ENCODE measurements at places on chromosomes 2 and 18.

DNA sequence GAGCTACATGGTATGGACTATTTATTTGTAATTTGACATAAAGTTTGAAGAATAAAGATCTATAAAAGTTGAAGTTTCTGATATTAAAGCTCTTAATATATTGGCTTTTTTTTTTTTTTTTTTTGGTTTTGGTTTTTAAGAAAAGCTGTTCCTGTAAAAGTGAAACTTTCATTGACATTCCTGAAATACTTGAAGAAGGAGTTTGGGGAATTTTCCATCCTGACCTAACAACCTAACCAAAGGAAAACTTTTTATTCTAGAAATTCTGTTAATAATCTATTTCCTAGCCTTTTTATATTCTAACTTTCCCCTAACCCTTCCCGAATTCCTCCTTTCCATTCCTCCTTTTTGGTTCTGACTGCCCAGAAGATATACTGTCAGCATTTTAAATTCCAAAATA lies 83.7 kb downstream of the ACSL3 start:
- no peak for DNase-seq

GRCh38 chr18:39793609-39794008 lies 2161.4 kb upstream of the PIK3C3 start:
- DNase-seq: no peak

DNA sequence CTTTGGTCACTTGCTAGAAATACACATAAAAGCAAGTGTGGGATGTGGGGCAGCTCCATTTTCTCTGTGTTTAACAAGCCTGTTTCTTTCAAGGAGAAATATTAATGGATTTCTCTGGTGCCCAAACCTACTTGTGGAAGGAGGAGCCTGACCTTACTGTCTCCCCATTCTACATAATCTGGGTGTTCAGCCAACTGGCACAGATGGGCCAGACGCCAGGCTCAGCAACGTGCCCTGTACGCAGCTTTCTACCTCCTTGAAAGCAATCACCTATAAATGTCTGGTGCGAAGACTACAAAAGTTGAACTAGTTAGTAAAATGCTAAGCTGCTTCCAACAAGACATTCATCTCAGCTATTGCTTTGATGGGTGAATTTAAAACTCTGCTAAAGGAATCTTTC lies 33.2 kb upstream of the MYO3B start:
- no peak for DNase-seq

DNA sequence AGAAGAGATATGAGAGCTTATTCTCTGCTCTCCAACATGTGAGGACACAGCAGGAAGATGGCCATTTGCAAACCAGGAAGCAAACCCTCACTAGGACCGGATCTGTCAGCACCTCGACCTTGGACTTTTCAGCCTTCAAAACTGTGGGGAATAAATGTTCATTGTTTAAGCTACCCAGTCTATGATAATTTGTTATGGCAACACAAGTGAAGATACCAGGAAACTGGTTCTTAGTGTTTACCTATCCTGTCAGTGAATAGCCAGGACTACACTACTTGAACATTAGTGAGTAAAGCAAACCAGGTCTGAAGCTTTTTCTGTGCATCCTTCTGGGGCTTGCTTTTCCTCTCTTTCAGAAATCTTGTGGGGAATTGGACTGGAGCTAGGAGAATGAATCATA lies 44.4 kb upstream of the BARD1 start:
- no peak for DNase-seq

DNA sequence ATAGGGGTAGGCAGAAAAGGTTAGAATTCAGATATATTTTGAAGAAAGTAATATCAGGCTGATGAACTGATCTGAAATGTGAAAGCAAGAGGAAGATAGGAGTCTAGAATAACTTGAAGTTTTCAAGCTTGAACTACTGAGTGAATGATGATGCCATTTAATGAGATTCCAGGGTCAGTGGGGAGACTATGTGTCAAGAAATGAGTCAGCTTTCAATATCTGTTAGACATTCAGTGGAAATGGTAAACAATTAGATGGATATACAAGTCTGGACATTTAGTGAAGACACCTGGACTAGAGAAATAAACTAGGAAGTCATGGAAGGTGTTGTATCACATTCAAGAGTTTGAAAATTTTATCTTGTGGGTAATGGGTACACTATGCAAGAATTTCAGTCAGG lies 326.9 kb downstream of the FSIP2 start:
- no peak for DNase-seq

DNA sequence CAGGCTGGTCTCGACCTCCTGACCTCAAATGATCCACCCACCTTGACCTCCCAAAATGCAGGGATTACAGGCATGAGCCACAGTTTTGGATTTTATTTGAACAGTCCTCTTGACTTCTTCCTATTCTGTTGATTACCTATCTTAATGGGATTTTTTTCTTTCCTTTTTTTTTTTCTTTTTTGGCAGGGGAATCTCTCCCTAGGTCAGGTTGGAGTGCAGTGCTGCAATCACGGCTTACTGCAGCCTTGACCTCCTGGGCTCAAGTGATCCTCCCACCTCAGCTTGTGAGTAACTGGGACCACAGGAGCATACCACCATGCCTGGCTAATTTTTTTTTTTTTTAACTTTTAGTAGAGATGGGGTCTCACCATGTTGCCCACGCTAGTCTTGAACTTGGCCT lies 2.8 kb downstream of the MTHFD2 start:
- no peak for DNase-seq

DNA sequence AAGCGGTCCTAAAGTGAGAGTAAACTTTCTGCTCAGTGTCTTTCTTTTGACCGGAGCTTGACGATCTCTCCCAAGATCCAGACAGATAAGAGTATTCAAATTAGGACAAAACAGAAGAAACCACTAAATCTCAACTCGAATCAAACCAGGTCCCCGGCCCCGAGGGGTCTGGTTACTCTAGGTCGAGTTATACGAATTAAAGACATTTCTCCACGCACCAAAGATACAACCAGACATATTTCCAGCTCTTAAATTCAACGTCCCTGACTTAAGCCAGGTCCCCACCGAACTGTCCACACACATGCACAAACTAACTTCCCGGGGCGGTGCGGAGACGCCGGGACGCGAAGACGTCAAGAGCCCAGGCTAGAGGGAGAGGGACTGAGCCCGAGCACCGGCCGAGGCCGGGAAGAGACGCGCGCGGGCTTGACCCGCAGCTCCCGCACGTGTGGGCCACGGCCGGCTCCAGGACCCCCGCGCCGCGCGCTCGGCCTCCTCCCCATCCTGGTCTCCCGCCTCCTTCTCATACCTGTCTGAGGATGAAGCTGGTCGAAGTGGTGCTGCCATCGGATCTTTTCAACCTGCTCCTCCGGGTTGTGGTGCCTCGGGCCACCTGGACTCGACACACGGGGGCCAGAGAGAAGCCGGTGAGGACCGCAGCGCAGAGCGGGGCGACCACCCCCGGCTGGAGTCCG lies 896 bp downstream of the CACNB4 start:
- DNase-seq: no peak

DNA sequence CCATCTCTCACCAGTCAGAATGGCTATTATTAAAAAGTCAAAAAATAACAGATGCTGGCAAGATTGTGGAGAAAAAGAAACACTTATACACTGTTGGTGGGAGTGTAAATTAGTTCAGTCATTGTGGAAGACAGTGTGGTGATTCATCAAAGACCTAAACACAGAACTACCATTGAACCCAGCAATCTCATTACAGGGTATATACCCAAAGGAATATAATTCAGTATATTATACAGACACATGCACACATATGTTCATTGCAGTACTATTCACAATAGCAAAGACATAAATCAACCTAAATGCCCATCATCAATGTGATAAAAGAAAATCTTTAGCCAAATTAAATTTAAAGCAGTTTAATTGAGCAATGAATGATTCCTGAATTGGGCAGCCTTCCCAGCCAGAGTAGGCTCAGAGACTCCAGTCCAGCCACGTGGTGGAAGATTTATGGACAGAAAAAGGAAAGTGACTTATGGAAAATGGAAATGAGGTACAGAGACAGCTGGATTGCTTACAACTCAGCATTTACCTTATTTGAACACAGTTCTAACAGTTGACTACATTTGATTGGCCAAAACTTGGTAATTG lies 377.1 kb upstream of the SLC39A10 start:
- DNase-seq: no peak

GRCh38 chr2:233124421-233125080 lies 64.4 kb downstream of the INPP5D start:
- DNase-seq: no peak

GRCh38 chr2:43073401-43073825 lies 153.0 kb downstream of the ZFP36L2 start:
- no peak for DNase-seq

- DNase-seq: no peak
These were observed 55.5 kb downstream of the PRKCE start for GRCh38 chr2:45707006-45707405.

- DNase-seq: no peak
These were observed 387.8 kb upstream of the RAB12 start for GRCh38 chr18:8221452-8221851.

DNA sequence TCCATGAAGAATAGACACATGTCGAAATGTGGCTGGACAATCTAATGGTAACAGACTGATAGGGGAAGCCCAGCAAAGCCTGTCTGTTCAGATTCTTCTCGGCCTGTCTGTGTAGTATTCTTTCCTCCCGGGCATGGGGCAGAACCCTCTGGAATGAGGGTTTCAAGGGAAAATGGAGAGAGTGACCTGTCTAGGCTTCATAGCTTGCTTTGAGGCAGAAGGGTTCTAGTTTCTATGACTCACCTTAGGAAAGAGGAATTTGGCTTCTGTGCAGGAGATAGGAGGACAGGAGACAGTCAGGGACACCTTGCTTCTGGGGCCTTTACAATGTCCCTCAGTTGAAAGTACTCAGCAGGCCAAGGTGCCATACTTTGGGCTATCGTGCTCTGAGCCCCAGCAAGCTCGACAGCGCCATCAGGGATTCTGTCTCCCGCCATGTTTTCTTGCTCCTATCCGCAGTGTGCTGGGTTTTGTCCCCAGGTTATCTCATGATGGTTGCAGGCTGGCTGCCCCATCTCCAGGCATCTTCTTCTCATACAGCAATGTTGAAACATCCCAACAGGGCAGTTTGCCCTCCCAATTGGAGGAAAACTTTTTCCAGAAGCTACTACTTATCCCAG lies 74.7 kb upstream of the TLK1 start:
- DNase-seq: no peak

DNA sequence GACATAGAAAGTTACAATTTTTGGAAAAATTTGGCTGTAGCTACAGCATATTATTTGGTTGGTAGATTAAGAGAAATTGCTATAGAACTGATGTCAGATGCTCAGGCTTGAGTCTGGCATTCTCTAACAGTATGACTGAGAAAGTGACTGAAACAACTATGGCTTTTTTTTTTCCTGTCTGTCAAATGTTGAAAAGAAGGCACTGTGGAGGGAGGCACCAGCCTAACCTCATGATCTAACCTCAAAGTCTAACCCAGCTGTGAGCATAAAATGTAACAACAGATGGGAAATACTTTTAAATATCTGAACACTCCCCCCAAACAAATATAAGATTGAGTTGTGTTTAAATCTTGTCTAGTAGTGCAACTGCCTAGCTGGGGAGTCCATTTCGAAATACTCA lies 629.1 kb downstream of the LRP1B start:
- no peak for DNase-seq

DNA sequence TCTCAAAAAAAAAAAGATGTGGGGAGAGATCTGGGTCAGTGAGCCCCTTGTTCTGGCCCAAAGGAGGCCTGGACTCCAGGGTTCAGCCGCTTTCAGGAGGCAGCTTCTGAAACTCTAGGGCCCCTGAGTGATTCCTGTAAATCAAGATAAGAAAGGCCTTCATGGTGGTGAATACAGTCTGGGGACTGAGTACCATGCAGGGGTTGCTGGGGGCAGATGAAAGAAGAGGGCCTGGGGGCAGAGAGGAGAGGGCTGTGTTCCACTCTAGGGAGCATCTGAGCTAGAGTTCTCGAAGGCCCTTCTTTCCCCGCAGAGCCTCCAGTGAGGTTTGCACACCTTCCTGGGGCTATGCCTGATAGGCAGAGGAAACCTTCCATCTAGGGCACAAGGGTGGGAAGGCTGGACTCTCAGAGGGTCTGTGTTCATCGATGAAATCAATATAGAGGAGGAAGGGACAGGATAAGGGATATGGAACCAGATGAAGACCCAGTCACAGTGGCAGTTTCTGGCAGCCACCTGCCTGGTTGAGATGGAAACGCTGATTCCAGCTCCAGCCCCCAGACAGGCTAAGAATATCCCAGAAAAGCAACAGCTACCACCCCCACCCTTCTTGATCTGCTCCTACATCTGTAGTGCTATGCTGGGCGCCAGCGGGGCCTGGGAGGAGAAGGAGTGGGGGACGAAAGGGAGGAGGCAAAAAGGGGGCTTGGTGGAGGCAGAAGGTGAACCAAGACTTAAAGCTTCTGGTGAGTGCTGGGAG lies 4.7 kb upstream of the CDK5R2 start:
- no peak for DNase-seq

DNA sequence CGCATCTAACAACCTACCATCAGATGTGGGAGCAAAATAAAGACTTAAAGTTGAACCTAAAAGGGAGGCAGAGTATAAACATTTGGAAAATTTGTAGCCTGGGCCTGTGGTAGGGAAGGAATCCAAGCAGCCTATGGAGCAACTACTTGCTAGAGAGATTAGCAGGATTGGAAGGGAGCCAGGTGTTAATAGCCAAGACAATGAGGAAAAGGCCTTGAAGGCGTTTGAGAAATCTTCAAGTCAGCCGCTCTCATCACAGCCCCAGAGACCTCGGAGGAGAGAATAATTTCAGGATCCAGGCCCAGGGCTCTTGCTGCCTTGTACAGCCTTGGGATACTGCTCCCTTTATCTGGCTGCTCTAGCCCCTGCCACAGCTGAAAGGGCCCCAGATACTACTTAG lies 219.7 kb downstream of the THSD7B start:
- no peak for DNase-seq

- DNase-seq: no peak
These were observed 74.8 kb downstream of the DYSF start for GRCh38 chr2:71528131-71528591.

GRCh38 chr2:73406996-73407395 lies 21.4 kb downstream of the ALMS1 start:
- DNase-seq: no peak

GRCh38 chr2:176997074-176997791 lies 215.4 kb upstream of the HNRNPA3 start:
- no peak for DNase-seq

DNA sequence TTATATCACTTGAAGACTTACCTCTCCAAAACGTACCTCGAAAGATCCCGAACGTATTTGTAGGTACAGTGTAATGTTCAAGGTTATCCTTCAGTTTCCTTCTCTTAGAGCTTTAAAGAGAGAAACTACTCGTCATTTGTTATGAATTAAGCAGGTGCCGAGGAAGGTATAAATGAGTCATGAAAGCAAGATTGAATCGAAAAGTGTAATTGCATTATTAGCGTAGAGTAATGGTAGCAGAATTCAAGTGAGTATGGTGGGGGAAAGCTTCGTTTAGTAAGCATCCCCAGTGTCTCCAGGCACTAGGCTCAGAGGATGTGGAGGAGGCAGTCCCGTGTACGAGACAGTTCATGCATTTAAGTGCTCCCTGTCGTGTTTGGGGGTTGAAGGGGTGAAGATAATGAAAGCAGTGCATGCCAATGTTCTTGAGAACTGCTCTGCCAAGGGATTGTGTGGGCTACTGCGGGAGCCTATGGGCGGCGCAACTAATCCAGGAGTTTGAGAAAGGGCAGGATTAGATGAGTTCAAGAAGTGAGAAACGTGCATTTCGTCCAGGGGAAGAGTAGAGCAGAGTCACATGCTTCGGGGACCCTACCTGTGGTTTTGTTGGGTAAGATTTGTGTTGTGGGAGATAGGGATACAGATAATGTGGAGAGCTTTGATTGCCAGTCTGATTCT lies 858 bp downstream of the POLR1B start:
- no peak for DNase-seq

All from stimulated activated CD4-positive, alpha-beta T cell treated with anti-CD3 and anti-CD28 coated beads, Interleukin-1b, Interleukin-23, amount 100 ng/mL, for 4 hours (primary cell).